ENCODE measurements at places on chromosomes 6 and 20. TPM values are rescaled to one million over a fixed set of nuclear protein-coding genes. Genes with fewer than 3 reads are reported as not detected.

- DNase-seq, result no peak
These were observed 14.7 kb downstream of the SPACA1 start for GRCh38 chr6:88062376-88062775.

DNA sequence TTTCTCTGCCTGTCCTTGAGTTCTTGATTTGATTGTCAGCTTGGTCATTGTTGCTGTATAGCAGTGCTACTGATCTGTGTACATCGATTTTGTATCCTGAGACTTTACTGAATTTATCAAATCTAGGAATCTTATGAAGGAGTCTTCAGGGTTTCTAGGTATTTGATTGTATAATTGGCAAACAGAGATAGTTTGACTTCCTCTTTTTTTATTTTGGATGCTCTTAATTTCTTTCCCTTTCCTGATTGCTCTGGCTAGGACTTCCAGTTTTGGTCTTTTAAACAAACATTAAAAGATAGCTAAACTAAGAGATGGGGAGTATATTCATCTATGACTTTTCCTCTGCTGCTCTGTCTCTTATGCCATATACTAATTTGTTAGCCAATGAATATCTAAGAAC, 62.4 kb downstream of the NCOA7 start:
- no peak for DNase-seq

GRCh38 chr6:19719691-19720128, 117.5 kb upstream of the ID4 start:
- DNase-seq, result peak; percentile 49

DNA sequence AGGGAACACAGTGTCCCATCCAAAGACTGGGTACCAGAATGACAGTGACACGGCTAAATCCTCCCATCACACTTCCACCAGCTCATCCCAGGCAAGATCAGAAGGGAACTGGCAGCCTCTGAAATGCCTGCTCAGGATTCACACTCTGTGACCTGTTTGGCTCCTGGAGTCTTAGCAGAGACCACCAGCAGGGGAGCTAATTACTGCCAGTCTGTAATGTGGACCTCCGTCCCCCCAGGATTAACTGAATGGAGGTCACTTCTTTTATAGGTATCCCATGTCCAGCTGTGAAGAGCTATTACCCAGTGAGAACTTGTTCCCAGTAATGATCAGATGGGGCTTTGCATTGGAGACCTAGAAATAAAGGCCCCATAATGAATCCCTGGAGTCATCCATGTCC, 45.2 kb downstream of the DEFB114 start:
- no peak for DNase-seq

GRCh38 chr6:134734312-134734869, 215.5 kb downstream of the ALDH8A1 start:
- no peak for DNase-seq

DNA sequence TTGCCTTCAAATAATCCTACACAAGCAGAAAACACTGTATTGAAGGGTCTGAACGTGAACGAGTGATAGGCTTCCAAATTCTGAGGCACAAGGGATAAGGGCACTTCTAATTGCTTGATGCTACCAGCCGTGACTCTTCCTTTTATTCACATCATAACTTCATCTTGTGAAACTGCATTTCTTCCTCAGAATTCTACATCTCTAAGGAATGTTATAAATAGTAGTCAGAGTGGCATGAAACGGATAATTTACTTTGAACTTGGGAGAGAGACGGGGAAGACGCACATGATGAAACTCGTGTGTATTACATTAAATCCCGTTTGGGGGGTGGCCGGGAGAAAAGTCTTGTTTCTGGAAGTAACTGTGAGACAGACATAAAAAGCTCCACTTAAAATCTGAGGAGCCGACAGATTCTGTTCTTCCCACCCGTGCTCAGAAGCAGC, 754 bp downstream of the HDDC2 start:
- DNase-seq, result no peak

DNA sequence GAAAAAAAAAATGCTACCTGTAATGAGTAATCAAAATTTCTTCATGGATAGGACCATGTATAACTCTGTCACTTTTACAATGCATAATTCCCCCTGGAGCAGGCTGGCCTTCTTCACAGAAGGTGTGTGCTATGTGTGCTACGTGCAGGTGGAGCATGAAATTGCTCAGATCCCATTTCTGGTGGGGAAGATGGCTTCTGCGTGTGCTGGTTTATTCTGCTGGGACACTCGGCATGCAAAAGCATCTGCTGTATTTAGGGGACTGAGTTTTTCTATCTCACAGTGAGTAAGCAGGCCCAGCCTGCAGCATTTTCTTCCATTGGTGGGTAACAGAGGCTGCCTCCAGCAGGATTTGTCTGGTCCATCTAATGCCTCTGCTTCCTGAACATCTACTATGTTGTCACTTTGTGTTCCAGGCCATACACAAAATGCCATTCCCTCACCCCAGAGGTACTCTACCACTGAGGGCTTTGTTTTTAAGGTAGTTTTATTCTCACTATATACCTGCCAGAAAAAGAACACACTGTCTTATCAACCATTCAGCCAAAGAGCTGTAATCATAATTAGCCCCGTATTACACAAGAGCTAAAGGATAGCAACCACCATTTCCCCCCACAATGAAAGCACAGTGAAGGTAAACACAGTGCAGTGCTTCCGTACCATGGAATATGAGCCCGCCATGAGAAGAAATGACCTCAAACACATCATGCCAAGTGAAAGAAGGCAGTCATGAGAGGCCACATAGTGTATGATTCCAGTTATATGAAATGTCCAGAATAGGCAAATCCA, 62.4 kb downstream of the SYNDIG1 start:
- DNase-seq, result no peak

- DNase-seq, result no peak
These were observed 810 bp downstream of the LAMP5 start for GRCh38 chr20:9515214-9515585.

DNA sequence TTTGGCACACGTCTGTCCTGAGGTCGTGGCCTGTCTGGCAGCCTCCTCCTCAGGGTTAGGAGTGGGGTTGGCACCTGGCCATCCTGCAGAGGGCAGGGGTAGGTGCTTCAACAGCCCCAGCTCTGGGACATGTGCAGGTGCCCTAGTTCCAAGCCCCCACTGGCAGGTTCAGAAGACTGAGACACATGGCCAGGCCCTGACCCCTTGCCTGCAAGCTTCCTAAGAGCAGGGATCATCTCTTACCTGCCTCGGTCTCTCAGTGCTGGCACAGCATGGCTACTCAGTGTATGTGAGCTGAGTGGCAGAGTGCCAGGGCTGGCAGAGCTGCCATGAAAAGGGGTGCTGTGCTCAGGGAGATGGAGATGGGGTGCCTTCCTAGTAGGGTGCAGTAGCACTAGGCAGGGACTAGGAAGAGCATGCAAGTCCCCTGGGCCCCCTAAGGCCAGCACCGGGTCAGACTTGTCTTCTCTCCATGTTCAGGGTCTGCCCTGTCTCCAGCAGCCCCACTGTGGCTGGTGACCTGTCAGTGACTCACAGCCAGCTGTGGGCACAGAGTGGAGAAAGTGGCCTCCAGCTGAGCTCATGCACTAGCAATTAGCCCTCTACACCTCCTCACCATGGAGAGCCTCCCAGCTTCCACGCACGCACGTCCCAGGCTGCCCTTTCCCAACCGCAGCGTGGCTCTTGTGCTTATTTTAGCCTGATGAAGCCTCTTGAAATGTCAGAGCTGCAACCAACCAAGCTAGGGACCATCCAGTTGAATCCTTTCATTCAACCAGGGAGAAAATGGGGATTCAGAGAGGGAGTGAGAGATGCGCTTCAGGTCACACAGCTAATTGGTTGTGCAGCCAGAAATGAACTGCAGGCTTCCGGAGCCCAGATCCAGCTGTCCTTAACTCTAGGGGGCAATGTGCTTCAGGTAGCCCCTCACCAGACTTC, 116.6 kb downstream of the MRPL14 start:
- DNase-seq, result peak; percentile 96

DNA sequence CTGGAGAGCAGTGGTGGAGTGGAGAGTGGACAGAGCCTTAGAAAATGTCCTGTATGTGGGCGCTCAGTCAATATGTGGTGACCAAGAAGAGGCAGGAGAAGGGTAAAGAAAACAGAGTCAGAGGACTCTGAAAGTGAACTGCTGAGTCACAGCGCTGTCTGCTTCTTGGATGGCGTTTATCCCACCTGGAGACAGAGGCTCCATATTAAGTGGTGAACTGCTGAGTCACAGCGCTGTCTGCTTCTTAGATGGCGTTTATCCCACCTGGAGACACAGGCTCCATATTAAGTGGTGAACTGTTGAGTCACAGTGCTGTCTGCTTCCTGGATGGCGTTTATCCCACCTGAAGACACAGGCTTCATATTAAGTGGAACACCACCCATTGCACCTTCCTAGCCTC, 119.3 kb upstream of the RALGAPA2 start:
- DNase-seq, result no peak

DNA sequence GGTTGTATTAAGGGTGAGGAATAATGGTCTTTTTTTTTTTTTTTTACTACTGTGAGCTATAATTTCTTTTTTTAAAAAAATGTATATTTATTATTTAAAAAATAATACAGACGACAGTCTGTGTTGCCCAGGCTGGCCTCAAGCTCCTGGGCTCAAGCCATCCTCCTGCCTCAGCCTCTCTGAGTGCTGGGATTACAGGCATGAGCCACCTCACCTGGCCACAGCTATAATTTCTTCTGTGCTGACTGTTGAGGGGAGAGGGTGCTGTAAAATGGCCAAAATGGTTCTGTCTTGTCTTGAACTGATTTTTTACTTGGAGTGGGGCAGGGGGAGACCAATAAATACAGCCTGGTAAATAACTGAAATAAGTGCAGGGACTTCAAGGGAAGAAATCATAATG, 3.6 kb downstream of the SRSF3 start:
- DNase-seq, result no peak

DNA sequence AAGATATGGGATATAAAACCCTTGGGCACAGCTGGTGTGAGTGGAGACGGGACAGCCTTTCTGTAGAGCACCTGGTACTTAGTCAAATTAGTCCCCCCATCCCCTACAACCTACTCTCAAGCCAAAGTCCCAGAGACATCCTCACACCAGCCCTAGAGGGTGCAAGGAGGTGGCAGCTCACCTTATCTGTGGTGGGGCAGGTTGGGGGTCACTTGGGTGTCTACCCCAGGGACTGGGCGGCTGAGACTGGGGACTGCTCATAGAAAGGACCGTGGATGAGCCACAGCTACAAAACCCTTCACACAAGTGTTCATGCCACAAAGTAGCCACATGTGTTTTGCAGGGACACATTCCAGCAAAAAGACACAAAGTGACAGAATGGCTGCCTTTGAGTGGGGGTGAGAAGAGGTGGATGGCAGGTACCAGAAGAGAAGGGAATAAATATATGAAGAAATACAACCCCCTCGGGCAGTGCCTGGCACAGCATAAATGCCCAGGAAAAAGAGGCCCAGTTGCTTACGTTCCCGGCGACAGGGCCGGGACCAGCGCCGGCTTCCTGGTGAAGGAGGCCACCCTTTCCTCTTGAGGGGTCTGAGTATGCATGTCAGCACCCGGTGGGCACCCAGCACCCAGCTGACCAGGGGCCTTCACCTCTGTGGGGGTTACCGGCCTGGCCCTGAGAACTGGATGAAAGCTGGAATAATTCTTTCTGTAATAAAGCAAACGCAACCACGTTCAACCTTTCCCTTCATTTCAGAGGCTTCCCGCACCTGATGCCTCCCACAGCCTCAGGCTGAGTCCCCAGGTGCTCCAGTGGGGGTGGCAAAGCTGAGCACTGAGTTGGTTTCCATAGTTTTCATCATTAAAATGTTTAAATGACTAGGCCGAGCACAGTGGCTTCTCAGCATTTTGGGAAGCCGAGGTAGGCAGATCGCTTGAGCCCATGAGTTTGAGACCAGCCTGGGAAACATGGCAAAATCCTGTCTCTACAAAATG, 14.4 kb upstream of the CEBPB start:
- DNase-seq, result no peak

- DNase-seq, result no peak
These were observed 515.1 kb upstream of the SOX4 start for GRCh38 chr6:21078497-21078896.

The CLVS2 gene
- not detected for polyA plus RNA-seq

The TNFRSF6B gene
- polyA plus RNA-seq, result 2.5 TPM

The F13A1 gene
- polyA plus RNA-seq, result not detected

The PRSS35 gene
- 5.6 TPM for polyA plus RNA-seq

The NKX2-2 gene
- polyA plus RNA-seq, result not detected
